ENCODE measurements at places on chromosomes 11 and 22. TPM values are rescaled to one million over a fixed set of nuclear protein-coding genes. Genes with fewer than 3 reads are reported as not detected.

DNA sequence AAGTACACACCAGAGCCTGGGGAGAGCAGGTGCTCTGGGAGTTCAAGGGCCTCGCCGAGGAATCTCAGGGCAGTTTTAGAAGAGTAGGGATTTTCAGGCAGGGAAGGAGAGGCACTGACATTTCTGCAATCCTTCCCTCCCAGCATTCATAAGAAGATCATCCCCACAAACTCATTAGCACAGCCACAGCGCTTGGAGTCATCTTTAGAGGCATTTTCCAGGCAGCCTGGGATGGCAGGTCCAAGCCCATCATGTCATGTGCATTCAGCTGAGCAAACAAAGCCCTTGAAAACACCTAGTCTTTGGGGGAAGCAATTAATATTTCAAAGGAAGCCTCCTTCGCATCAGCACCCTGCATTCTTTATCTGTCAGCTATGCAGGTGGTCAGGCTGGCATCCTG lies 43.8 kb downstream of the MAP6 start:
- DNase-seq: no peak
- no peaks in the 10 kb centered on the region for H3K36me3 ChIP-seq
- peaks cover 6% of the 10 kb centered on the region for H3K27me3 ChIP-seq
- H3K27ac ChIP-seq: no peak overlapping the region
- H3K4me3 ChIP-seq: no peak overlapping the region
- peaks cover 19% of the 10 kb centered on the region for H3K4me1 ChIP-seq

DNA sequence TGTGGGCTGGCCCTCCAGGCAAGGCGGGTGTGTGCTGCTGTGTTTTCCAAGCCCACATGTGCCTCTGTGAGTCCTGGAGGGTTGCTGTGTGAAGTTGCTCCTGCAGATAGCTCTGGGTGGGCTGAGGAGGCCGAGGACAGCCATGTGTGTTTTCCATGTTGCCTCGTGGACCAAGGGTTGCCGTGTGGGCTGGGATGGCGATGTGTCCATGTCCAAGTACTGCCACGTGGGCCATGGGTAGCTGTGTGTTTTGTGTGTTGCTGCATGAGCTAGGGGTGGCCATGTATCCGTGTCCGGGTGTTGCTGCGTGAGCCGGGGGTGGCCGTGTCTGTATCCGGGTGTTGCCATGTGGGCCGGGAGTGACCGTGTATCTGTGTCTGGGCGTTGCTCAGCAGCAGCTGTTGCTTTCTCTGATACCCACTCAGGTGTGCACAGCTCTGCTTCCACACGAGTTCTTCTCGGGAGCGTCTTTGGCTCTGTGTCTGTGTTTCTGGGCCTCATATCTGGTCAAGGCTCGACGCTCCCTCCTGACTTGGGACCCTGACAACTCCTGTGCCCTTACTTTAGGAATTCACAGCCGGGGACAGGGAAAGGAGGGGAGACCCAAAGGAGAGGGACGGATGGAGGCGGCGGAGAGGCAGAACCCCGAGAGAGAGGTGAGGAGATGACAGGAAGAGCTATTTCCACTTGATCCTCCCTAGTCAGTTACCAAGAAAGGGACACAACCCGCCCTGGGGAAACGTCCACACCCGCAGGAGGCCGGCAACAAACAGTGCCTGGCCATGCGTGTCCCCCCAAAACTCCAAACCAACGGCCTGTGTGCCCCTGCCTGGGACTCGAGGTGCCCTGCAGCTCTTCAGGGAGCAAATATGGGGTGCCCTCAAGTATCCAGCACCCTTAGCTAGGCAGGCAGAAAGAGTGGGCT lies 83.1 kb downstream of the PHF21B start:
- no peaks in the 10 kb centered on the region for H3K36me3 ChIP-seq
- H3K4me1 ChIP-seq: no peaks in the 10 kb centered on the region
- H3K4me3 ChIP-seq: no peak overlapping the region
- H3K27ac ChIP-seq: no peak overlapping the region
- DNase-seq: no peak

DNA sequence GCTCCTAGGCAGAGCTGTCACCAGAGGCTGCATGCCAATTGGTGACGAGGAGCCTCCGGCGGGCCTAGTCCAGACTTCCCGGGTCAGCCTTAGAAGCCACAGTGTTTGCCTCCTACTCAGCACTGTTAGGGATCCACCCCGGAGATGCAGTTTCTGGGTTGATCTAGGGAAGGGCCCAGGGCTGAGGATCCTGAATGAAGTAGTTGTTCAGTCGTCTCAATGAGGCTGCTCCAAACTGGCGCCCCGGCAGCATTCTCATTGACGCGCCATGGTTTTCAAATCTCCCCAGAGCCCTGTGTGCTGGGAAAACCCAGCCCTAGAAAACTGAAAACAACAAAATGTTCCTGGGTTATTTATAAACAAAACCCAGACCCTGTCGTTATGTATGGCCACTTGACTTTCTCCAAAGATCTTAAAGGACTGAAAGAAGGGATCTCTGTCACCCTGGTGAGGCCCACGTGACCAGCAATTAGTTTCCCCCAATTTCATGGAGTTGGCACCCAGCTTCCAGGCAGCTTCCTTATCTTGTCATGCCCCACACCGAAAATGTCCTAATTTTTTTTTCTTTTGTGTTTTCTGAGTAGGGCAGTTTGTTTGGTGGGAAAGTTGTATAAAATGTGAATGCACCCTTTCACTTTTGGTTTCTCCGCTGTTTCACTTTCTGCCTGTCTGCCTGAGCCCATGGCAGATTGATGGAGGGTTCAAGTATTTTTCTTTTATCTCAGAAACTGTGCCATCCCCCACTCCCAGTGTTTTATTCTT lies 2.0 kb upstream of the EHD1 start:
- H3K27me3 ChIP-seq: no peaks in the 10 kb centered on the region

- no peak overlapping the region for H3K4me3 ChIP-seq
- H3K27ac ChIP-seq: no peak overlapping the region
- DNase-seq: no peak
- H3K27me3 ChIP-seq: no peaks in the 10 kb centered on the region
- no peaks in the 10 kb centered on the region for H3K36me3 ChIP-seq
Measured at GRCh38 chr11:64101461-64101860, 64.5 kb downstream of the MACROD1 start.

GRCh38 chr11:121365304-121365703 lies 72.7 kb downstream of the SC5D start:
- H3K4me1 ChIP-seq: peaks cover 3% of the 10 kb centered on the region
- no peak overlapping the region for H3K27ac ChIP-seq
- H3K27me3 ChIP-seq: peaks cover 3% of the 10 kb centered on the region
- no peak overlapping the region for H3K4me3 ChIP-seq
- no peak for DNase-seq

DNA sequence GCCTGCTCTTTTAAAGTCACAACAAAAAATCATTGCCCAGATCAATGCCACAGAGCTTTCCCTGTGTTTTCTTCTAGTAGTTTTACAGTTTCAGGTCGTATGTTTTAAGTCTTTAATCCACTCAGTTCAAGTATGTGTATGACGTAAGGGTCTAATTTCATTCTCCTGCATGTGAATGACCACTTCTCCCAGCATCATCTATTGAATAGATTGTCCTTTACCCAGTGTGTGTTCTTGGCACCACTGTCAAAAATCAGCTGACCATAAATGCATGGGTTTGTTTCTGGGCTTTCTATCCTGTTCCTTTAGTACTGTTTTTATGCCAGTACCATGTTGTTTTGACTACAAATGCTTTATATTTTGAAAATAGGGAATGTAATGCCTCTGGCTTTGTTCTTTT lies 28.1 kb downstream of the INTS4 start:
- H3K36me3 ChIP-seq: peaks cover 12% of the 10 kb centered on the region
- H3K27me3 ChIP-seq: no peaks in the 10 kb centered on the region
- no peak for DNase-seq

DNA sequence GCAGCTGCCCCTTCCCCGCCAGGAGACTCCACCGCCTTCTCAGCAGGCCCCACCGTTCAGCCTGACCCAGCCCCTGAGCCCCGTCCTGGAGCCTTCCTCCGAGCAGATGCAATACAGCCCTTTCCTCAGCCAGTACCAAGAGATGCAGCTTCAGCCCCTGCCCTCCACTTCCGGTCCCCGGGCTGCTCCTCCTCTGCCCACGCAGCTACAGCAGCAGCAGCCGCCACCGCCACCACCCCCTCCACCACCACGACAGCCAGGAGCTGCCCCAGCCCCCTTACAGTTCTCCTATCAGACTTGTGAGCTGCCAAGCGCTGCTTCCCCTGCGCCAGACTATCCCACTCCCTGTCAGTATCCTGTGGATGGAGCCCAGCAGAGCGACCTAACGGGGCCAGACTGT lies 42.6 kb downstream of the PPP2R1B start:
- H3K4me1 ChIP-seq: peaks cover 15% of the 10 kb centered on the region
- H3K4me3 ChIP-seq: no peak overlapping the region
- H3K27ac ChIP-seq: no peak overlapping the region
- DNase-seq: no peak
- peaks cover 58% of the 10 kb centered on the region for H3K36me3 ChIP-seq
- no peaks in the 10 kb centered on the region for H3K27me3 ChIP-seq

- peaks cover 11% of the 10 kb centered on the region for H3K27me3 ChIP-seq
- H3K4me1 ChIP-seq: no peaks in the 10 kb centered on the region
- H3K36me3 ChIP-seq: no peaks in the 10 kb centered on the region
Measured at GRCh38 chr11:67983951-67984350, 19.9 kb downstream of the UNC93B1 start.

- no peak overlapping the region for H3K27ac ChIP-seq
- DNase-seq: peak; percentile 60
- H3K36me3 ChIP-seq: no peaks in the 10 kb centered on the region
- no peaks in the 10 kb centered on the region for H3K4me1 ChIP-seq
Measured at GRCh38 chr11:112727341-112727841, 233.8 kb upstream of the NCAM1 start.

- H3K4me3 ChIP-seq: no peak overlapping the region
- peaks cover 38% of the 10 kb centered on the region for H3K4me1 ChIP-seq
- H3K27ac ChIP-seq: peak overlapping the region; percentile 65
- H3K27me3 ChIP-seq: no peaks in the 10 kb centered on the region
- H3K36me3 ChIP-seq: no peaks in the 10 kb centered on the region
- no peak for DNase-seq
Measured at GRCh38 chr22:30225220-30225927, 21.2 kb downstream of the LIF start.

DNA sequence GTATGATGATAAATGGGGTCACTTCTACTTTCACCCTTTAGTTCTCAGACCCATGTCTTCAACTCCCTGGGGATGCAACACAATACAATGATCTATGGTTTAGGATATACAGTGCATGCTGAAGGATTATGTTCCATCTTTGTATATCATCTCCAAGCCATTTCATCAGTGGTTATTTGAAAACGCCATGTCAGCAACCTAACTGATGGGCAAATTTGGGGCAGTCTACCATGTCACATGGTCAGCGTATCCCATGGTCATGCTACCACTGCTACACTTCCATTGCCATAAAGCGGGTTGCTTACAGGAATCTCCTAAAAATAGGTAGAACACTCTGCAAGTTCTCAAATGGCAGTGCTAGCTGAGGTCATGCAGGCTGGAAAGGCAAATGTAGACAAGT lies 236.5 kb upstream of the ISX start:
- no peak overlapping the region for H3K4me3 ChIP-seq
- no peaks in the 10 kb centered on the region for H3K27me3 ChIP-seq
- no peak for DNase-seq

GRCh38 chr11:120432056-120433018 lies 79.2 kb upstream of the GRIK4 start:
- peaks cover 23% of the 10 kb centered on the region for H3K36me3 ChIP-seq
- no peak for DNase-seq
- peak overlapping the region; percentile 96 for H3K27ac ChIP-seq
- H3K27me3 ChIP-seq: no peaks in the 10 kb centered on the region

DNA sequence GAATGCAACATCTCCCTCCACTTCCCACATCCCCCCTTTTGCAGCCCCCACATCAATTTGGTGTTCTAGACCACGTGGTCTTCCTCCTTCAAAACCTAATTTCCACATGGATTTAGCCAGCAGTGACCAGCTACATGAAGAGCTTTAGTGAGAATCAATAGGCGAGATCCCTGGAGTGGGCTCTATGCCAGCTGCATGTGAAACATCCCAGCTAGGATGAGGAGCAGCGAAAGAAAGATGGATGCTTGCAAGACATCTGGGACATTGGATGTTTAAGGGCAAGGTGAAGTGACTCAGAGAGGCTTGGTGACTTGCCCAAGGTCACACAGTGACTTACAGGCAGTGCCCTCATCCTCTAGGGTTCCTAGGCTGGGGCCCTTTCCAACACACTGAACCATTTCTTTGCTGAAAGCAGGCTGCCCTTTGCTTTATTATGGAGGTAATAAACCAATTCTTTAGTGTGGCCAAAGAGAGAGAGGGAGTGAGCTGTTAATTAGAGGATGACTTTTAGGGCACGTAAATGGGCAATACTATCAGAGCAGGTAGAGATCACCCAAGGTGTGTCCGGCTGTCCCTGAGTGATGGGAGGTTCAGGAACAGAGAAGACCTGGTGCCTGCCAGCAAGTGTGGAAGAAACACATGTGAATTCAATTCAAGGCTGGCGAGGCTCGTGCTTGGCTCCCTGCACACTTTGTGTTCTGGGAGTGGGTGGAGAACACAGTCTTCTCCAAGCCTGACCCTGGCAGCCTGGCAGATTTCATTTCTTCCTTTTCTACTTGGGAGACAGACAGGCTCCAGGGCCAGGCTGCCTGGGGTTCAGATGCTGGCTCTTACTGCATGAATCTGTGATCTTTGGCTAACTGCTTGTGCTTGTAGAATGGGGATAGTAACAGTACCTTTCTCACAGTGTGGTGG lies 24.0 kb downstream of the TSPAN18 start:
- H3K4me1 ChIP-seq: peaks cover 24% of the 10 kb centered on the region
- no peak overlapping the region for H3K27ac ChIP-seq
- H3K27me3 ChIP-seq: peaks cover 3% of the 10 kb centered on the region

DNA sequence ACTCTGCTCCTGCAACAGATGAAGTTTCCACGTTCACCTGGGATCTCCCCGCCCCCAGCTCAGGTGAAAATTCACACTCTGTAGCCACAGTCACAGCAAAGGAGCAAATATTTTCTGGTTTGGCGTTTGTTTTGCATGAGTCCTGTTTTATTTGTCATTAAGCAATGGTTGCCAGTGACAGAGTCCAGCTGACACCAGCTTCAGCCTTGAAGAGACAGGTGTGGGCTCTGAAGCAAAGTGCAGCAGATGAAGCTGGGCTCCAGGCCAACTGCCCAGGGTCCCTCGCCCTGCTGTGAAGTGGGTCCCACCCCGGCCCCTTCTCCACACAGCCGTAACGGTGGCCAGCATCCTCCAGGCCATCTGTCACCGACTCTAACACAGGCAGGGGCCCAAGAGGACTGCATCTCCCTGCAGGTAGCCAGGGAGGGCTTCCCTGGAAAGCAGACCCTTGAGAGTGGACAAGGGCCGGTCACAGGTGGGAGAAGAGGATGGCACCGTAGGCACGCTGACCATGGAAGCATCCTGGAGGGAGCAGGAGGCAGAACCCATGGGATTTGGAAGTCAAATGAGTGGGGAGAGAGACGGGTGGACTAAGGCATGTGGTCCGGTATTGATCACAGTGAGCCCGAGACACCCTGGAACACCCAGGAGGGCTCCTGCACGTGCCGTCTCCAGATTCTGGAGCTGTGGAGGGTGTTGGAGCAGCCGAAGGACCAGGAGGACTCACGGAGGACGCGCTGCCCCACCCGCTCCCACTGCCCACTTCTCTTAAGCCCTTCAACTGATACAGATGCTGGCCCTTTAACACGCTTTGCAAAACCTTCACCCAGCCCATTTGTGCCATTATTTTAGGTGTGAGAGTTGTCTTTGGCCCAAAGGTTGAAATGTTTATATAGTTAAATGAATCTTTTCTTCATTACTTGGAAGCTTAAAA lies 294.5 kb downstream of the BRD1 start:
- no peaks in the 10 kb centered on the region for H3K36me3 ChIP-seq
- no peak overlapping the region for H3K27ac ChIP-seq
- H3K27me3 ChIP-seq: peaks cover 14% of the 10 kb centered on the region
- no peak for DNase-seq
- H3K4me3 ChIP-seq: no peak overlapping the region
- no peaks in the 10 kb centered on the region for H3K4me1 ChIP-seq

Gene SLCO2B1
- 0.54 TPM for total RNA-seq

Gene JHY
- 8.6 TPM for total RNA-seq

Gene MMP7
- not detected for total RNA-seq

Gene USH1C
- not detected for total RNA-seq

Gene PARVB
- 5.4 TPM for total RNA-seq

Gene PIK3IP1
- 13.0 TPM for total RNA-seq

Gene ANKK1
- total RNA-seq: not detected

Gene DDI1
- total RNA-seq: not detected
